ENCODE measurements at places on chromosomes 2 and 18. TPM values are rescaled to one million over a fixed set of nuclear protein-coding genes. Genes with fewer than 3 reads are reported as not detected.

TEKT4 gene
- total RNA-seq: 0.27 TPM

DNA sequence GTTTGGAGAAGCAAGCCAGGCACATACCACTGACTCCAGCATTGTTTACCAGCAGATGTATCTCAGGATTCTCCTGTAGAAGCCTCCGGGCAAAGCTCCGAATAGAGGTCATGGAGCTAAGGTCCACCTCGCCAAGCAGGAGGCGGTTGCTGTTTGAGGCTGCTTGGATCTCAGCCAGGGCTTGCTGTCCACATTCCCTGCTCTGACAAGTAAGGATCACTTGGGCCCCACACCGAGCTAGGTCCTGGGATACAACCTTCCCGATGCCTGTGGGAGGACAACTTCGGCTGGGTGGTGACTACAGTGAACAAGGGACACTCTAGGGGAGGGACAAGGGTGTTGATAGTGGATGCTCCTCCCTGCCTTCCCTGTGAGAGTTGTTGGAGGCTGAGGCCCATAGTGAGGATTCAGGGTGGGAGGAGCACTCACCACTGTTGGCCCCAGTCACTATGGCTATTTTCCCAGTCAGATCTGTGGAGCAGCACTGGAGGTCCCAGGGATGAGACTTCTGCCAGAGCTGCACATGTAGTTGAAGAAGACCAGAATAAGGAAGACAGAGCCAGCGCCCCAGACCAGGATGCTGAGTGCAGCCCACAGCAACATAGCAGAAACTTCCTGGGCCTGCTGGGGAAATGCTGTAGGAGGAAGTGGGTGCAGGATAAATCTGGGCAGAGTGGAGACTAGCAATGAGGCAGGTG, 8.3 kb downstream of the C2orf81 start:
- H3K4me3 ChIP-seq: no peak overlapping the region
- DNase-seq: no peak
- no peak overlapping the region for H3K27ac ChIP-seq
- H3K27me3 ChIP-seq: peaks cover 5% of the 10 kb centered on the region

GRCh38 chr2:58407487-58407886, 166.4 kb upstream of the FANCL start:
- no peaks in the 10 kb centered on the region for H3K36me3 ChIP-seq
- no peak overlapping the region for H3K27ac ChIP-seq
- DNase-seq: no peak
- no peaks in the 10 kb centered on the region for H3K4me1 ChIP-seq

DNA sequence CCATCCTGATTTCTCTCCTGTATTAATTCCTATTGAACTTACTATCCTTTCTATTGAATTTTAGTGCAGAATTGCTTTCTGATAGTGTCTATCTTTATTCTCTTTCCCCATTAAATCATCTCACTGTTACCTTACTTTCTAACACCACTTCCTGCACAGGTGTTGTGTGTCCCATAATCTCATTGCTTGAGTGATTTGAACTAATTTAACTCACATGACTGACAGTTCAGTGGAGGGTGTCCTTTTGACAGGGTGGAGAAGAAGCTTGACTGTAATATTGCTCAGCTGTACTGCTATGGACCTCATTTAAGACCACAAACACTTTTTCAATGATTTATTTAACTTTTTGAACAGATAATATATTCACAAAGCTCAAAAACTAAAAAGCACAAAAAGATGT, 211.8 kb downstream of the NRXN1 start:
- H3K36me3 ChIP-seq: no peaks in the 10 kb centered on the region
- H3K27me3 ChIP-seq: no peaks in the 10 kb centered on the region
- no peak overlapping the region for H3K4me3 ChIP-seq
- no peak for DNase-seq

DNA sequence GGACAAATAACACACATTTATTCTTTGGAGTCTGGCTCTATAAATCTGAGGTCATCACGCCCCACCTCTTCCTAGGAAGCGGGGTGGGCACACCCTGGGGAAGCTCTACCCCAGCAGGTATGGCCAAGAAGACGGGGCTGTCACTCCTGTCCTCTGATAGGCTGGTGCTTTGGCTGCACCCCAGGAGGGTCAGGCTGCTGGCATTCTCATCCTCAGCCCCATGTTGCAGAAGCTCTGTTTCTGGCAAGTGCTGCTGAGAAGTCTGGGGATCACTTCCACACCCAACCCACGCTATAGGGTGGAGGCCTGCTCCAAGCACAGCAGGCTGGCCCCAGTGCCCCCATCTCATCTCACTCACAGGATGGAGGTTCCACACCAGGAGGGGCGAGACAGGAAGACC, 17.6 kb downstream of the ARHGEF4 start:
- H3K27me3 ChIP-seq: peaks cover 3% of the 10 kb centered on the region
- H3K4me1 ChIP-seq: no peaks in the 10 kb centered on the region
- H3K36me3 ChIP-seq: no peaks in the 10 kb centered on the region
- H3K27ac ChIP-seq: no peak overlapping the region

DNA sequence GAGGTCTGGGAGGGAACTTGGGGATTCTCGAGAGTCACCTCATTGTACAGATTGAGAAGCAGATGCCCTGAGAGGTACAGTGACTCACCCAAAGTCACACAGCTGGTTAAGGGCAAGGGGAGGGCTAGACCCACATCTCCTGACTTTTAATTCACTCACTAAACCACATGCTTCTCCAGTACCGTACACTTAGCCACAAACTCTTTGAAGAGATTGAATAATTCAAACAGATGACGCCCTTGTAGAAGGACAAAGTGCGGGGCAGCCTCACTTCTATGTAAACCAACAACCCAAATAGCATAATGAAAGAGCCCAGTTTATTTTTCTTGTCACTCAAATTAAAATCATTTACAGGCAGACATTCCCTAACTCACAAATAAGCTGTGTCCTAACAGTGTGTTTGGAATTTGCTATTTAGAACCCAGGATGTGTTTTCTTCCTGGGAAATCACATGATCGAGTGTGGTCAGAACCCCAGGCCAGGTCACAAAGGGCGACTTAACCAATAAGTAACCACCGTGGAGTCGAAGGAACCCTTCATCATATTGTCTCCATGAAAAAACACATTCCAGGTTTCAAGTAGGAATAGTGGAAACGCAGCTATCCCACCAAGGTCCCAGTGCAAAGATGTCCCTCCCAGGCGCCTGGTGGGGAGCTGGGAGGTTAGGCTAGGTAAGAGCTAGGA, 35.8 kb upstream of the PTPN4 start:
- DNase-seq: no peak
- H3K36me3 ChIP-seq: no peaks in the 10 kb centered on the region
- no peak overlapping the region for H3K4me3 ChIP-seq
- H3K27ac ChIP-seq: no peak overlapping the region
- peaks cover 3% of the 10 kb centered on the region for H3K27me3 ChIP-seq
- H3K4me1 ChIP-seq: peaks cover 8% of the 10 kb centered on the region

POTEI gene
- total RNA-seq: not detected

HS1BP3 gene
- 9.1 TPM for total RNA-seq

GRCh38 chr2:146652311-146652710, 1192.5 kb upstream of the ACVR2A start:
- no peaks in the 10 kb centered on the region for H3K4me1 ChIP-seq
- H3K4me3 ChIP-seq: no peak overlapping the region

DNA sequence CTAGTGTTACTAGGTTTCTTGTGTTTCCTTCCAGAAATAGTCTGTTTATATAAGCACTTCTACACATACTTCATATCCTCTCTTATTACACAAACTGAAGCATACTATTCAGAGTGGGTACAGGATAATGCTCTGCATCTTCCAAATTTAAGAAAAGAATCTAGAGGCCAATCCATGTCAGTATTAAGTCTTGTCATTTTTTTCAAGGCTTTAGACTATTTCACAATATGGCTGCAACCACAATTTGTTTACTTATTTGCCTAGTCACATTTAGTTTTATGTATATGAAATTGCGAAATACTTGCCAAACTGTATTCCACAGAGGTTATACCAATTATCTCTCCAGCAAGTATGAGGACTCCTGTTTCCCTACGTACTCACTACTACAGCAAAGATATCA, 27.9 kb downstream of the IWS1 start:
- H3K27me3 ChIP-seq: no peaks in the 10 kb centered on the region
- H3K27ac ChIP-seq: no peak overlapping the region
- H3K4me1 ChIP-seq: peaks cover 5% of the 10 kb centered on the region
- DNase-seq: no peak
- H3K36me3 ChIP-seq: peaks cover 61% of the 10 kb centered on the region

GRCh38 chr2:72961853-72962468, 44.6 kb downstream of the EMX1 start:
- DNase-seq: no peak
- no peaks in the 10 kb centered on the region for H3K36me3 ChIP-seq
- no peaks in the 10 kb centered on the region for H3K27me3 ChIP-seq

TXNDC2 gene
- total RNA-seq: 0.26 TPM

SNTG2 gene
- not detected for total RNA-seq

- no peak overlapping the region for H3K27ac ChIP-seq
- H3K27me3 ChIP-seq: no peaks in the 10 kb centered on the region
- DNase-seq: no peak
- H3K36me3 ChIP-seq: no peaks in the 10 kb centered on the region
- H3K4me1 ChIP-seq: no peaks in the 10 kb centered on the region
- H3K4me3 ChIP-seq: no peak overlapping the region
Measured at GRCh38 chr2:78147466-78147865, 625.3 kb upstream of the LRRTM4 start.

GRCh38 chr2:241379481-241380480, 23.7 kb downstream of the FARP2 start:
- peaks cover 5% of the 10 kb centered on the region for H3K36me3 ChIP-seq
- no peak overlapping the region for H3K27ac ChIP-seq
- no peak overlapping the region for H3K4me3 ChIP-seq
- no peak for DNase-seq
- no peaks in the 10 kb centered on the region for H3K27me3 ChIP-seq

HNMT gene
- total RNA-seq: not detected

- no peak overlapping the region for H3K4me3 ChIP-seq
- no peak for DNase-seq
- peaks cover 55% of the 10 kb centered on the region for H3K36me3 ChIP-seq
- H3K27ac ChIP-seq: peak overlapping the region; percentile 74
- H3K4me1 ChIP-seq: peaks cover 92% of the 10 kb centered on the region
Measured at GRCh38 chr2:224933431-224933830, 108.8 kb downstream of the DOCK10 start.

- no peak overlapping the region for H3K27ac ChIP-seq
- no peak for DNase-seq
- peaks cover 17% of the 10 kb centered on the region for H3K27me3 ChIP-seq
- no peak overlapping the region for H3K4me3 ChIP-seq
- no peaks in the 10 kb centered on the region for H3K36me3 ChIP-seq
Measured at GRCh38 chr2:204234879-204235278, 298.3 kb downstream of the ICOS start.

DNA sequence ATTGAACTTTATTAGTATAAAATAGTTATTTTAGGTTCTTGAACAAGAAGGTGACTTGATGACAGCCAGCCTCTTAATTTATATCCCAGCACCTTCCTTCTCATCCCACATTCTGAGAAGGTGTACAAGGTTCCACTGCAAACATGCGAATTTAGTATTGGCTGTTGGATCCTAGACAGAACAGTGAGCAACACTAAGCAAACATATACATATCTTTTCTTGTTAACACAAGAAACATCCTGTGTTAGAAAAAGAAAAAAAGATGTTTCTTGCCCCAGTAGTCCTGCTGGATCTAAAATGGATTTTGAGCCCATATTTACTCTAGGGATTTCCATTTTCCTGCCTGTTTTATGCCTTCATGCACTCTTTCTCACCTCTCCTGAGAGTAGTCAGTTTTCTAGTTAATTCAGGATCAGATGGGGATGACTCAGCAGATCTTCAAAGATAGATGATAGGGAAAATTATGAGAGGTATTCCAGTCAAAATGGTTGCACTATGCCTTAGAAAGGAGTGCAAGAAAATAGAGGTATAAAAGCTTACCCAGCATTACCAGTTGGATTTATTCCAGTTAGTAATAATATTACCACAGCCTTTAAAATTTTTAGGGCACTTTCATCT, 336.5 kb downstream of the MEIS1 start:
- H3K36me3 ChIP-seq: no peaks in the 10 kb centered on the region
- no peaks in the 10 kb centered on the region for H3K27me3 ChIP-seq
- no peak for DNase-seq
- no peaks in the 10 kb centered on the region for H3K4me1 ChIP-seq
- no peak overlapping the region for H3K27ac ChIP-seq

TMEM17 gene
- 0.15 TPM for total RNA-seq

DNA sequence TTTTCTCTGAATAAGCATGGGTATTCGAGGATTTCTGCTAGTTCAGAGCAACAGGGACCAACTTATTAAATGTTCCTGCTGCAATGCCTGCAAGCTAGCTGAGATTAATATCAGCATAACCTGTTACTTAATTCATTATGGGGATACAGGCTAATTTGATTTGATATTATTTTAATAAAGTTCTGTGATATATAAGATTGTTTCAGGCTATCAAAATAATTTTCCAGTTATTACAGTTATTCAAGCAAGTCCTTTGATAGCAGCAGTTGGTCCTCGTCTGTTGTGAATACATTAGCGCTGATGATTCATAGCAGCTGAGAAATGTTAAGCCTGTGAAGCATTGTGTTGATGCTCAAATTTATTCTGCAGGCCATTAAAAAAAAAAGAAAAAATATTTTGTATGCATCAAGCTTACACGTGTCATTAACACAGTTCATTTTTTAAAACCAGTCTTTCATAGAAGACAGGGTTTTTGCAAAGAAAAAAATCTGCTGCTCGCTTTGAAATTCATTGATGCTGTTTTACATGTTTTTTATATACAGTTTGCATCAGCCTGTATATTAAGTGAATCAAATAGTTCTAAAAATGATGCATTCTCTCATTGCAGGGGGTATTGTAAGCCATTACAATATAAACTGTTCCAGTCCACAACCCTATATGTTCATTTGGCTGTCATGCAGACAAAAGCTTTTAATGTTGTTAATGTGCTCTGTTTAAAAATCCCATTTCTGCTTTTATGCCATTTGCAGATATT, 482.5 kb downstream of the BCL11A start:
- peaks cover 2% of the 10 kb centered on the region for H3K27me3 ChIP-seq
- no peaks in the 10 kb centered on the region for H3K36me3 ChIP-seq
- H3K4me3 ChIP-seq: no peak overlapping the region
- H3K4me1 ChIP-seq: no peaks in the 10 kb centered on the region

- DNase-seq: no peak
- H3K4me1 ChIP-seq: no peaks in the 10 kb centered on the region
- no peaks in the 10 kb centered on the region for H3K36me3 ChIP-seq
- H3K27me3 ChIP-seq: no peaks in the 10 kb centered on the region
- H3K27ac ChIP-seq: no peak overlapping the region
- H3K4me3 ChIP-seq: no peak overlapping the region
Measured at GRCh38 chr2:209388446-209389037, 35.3 kb upstream of the MAP2 start.

- no peak for DNase-seq
- no peaks in the 10 kb centered on the region for H3K27me3 ChIP-seq
- H3K4me1 ChIP-seq: no peaks in the 10 kb centered on the region
- no peak overlapping the region for H3K4me3 ChIP-seq
- H3K27ac ChIP-seq: no peak overlapping the region
Measured at GRCh38 chr2:59967691-59968090, 585.8 kb downstream of the BCL11A start.

DNA sequence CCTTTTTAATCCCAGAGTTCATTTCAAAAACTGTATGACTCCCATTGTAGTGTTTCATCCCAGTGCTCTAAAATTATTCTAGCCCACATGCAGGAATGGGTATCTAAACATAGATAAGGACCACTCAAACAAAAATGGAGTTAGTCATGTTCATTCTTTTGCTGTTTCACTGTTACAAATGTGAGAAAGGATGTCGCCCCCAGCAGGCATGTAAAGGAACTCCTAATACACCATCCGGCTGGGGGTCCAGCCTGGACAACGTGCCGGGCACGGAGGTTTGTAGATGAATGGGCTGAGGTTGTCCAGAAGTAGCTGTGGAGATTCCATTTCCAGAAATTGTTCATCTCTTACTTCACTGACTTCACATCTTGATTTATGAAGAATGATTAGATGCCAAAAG, 101.9 kb upstream of the RAB12 start:
- DNase-seq: no peak
- no peaks in the 10 kb centered on the region for H3K4me1 ChIP-seq
- peaks cover 7% of the 10 kb centered on the region for H3K27me3 ChIP-seq
- no peak overlapping the region for H3K27ac ChIP-seq
- no peak overlapping the region for H3K4me3 ChIP-seq

Measured in activated T-helper 1 cell treated with anti-CD3 and anti-CD28 coated beads, Interleukin-12 subunit alpha, Interleukin-12 subunit beta, Interleukin-2, Interleukin-4 antibody, amounts not matched to agents 30 ng/mL and 10 ng/mL and 1 ng/mL, durations not matched to agents 14 hours and 24 hours and 36 hours (primary cell).